Bronchial epithelial cell (primary cell): ENCODE measurements at places on chromosomes 4 and X.

DNA sequence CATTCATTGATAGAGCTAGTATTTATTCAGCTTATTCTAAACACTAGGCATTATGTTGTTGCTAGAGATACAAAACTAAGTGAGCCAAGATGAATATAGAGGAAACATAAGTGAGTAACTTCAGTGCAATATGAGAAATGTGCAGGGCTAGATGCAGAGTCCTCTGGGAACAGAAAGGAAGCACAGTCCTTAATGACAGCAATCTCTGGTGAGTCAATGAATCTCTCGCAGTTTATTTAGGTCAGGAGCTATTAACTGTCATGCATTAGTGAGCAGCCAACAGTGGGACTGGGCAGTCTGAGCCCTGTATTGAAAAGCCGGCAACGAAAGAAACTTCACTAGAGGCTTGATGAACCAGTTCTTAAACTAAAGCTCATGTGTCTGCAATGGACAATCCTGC is 598.1 kb upstream of the MAGEB2 start:
- no peak for DNase-seq

DNA sequence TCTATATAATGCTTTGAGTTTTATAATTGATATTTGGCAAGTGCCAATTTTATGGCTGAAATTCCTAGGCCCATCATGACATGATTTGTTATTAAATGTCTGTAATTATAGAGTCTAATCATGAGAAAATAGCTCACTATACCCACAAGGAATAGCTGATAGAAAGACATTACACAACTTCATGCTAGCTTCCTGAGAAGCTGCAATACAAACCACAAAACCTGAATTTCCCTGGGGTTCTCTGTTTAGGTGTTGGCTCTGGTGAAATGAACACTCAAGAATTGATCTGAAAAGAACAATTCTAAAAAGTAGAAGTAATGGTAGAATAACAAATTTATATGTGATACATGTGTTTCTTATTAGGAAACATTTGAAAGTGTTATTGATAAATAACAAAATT is 169.6 kb downstream of the GASK1B start:
- DNase-seq, result no peak

- no peak for DNase-seq
Observed at GRCh38 chr4:7661846-7662506, 227.2 kb upstream of the PSAPL1 start.

- DNase-seq, result no peak
Observed at GRCh38 chr4:46124773-46125413, 1.0 kb upstream of the GABRG1 start.

- no peak for DNase-seq
Observed at GRCh38 chr4:133270021-133270570, 121.0 kb downstream of the PCDH10 start.

DNA sequence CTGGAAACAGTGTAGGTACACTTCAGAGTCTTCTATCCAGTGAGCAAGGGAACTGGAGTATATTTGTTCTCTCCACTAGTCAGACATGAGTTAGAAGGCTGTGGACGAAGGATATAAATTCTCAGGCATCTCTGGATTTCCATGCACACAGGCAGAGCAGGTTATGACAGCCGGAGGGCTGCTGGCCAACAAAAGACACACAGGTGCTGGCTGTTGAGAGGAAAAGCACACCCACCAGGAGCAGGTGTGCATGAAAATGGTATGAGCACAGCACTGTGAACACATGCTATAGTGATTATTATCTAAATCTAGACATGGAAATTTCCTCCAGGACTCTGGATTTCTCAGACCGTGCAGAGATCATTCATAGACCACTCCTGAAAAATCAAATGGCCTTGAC is 444.7 kb upstream of the RPS6KA3 start:
- DNase-seq, result no peak

GRCh38 chrX:15930585-15930984 is 76.0 kb upstream of the AP1S2 start:
- peak; percentile 49 for DNase-seq

- peak; percentile 58 for DNase-seq
Observed at GRCh38 chrX:13376857-13377549, 57.1 kb upstream of the ATXN3L start.

DNA sequence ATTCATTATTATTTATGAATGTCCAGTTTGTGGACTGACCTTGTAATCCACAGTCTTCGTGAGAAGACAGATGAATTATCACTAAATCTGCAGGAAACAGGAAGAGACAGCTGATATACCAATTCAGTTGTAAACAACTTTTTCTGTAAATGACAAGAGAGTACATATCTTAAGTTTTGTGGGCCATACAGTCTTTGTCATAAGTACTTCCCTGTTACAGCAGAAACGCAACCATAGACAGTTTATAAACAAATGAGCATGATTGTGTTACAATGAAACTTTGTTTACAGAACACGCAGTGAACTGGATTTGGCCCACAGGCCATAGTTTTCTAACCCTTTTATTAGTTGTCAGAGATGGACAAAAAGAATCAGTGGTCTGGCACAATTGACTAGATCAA is 443.4 kb downstream of the PDGFC start:
- no peak for DNase-seq

GRCh38 chr4:152983774-152984411 is 47.8 kb downstream of the FHDC1 start:
- DNase-seq, result peak; percentile 83

DNA sequence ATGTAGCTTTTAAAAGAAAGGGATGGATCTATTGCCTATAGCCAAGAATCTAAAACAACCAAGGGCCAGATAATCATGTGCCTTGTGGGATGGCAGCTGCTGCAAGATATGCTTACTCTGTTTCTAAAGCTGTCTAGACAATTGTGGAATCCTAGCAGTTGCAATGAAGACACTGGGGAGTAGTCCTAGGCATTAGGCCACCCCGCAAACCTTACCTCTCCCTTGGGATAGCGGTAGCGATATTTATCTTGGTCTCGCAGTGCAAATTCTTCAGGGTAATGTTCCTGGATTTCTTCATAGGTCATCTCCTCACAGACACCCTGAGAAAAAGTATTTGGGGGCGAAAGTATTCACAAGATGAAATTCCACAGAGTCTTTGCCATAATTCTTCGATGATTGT is 24.6 kb downstream of the TRO start:
- DNase-seq, result no peak

DNA sequence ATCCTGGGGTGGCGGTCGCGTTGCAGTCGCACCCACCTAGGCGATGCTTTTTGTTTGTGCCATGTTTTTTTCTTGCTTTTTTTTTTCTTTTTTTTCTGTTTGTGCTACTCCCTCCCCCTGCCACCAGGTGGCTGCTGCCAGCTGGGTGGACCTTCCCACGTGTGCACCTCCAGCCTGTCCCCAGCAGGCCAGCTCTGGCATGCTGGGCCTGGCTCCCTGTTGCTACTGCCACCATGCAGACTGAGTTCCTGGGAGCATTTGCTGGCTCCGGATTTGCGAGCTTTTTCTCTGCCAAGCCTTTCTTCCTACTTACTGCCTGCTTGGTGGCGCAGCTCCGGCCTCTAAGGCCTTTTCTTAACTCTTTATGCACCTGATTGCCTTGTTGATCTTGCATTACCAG is 161.2 kb upstream of the WDFY3 start:
- DNase-seq, result peak; percentile 35

DNA sequence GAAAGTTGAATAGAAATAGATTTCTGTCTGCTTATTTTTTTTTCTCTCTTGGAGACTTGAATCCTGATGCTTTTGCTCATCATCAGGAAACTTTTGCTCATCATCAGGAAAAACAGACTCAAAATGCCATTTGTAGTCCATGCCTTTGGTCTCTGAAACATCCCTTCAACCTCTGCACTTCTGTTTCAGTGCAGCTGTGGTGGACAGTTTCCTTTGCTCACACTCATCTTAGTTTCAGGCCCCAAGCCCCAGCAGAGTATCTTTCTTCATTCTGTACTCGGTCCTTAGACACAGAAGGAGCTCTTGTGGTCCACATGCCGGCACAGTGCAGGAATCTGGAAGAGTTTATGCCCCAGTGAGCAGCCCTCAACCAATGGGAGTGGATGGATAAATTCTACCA is 337.9 kb downstream of the PPP3CA start:
- DNase-seq, result no peak

- peak; percentile 60 for DNase-seq
Observed at GRCh38 chr4:10115271-10115796, 1.3 kb downstream of the WDR1 start.

DNA sequence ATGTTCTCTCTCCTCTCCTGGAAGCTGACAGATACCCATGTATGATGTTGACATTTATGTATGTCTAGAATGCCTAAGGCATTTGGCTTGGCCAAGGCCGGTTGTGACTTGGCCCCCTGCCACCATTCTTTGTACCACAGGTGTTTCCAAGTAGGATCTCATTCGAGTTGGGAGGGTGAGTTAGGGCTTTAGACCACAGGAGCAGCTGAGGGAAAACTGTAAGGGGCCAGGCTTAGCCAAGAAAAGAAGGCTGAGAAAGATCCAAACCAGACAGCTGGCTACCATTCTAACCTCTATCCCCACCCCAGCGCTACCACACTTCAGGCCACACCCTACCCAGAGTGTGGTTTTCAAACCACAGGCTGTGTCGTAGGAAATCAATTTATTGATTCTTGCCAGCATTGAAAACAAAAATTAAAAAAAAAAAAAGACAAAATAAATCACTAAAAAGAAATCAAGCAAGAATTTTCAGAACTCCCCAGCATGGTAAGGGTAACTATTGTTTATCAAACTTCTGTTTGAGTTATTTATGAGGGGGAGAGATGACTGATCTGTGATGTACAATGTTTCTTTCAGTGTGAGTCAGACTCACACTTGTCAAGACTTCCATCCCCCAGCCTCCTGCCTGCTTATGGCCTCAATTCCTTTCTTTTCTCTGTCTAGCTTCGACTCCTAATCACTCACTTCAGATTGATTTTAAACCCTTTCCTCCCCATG is 9.9 kb downstream of the TMSB4X start:
- DNase-seq, result peak; percentile 83

DNA sequence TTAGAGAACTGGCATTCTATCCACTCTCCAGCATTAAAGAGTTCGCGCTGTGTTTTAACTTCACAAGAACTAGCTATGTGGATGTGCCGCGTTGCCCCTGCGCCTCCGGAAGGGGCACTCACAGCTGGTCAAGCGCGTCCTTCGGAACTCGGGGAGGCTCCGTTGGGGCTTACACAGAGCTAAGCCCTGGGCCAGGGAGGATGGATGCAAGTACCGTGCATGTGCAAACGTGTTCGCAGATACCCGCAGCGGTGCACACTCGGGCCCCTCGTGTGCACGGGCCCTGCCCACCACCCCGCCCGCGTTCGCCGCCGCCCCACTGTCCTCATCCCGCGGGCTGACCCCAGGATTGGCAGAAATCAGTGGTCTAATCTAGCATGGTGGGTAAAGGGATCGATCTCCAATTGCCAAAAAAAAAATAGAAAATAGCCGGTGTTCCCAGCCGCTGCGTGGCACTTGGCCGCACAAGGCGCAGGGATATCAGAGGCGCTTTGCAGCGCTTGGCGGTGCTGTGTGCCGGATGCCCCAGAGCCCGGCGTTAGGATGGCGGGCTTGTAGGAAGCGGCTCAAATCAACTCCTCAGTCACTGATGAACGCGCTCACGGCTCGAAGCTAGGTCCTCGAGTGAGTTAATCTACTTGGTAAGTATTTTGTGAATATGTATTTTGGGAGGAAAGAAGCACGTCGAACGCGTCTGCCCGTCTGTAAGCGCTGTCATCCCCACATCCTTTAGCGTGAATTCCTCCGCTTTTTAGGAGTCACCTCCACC is 989 bp upstream of the PCDH10 start:
- DNase-seq, result no peak

GRCh38 chrX:23616361-23616760 is 50.9 kb upstream of the PRDX4 start:
- DNase-seq, result peak; percentile 20

DNA sequence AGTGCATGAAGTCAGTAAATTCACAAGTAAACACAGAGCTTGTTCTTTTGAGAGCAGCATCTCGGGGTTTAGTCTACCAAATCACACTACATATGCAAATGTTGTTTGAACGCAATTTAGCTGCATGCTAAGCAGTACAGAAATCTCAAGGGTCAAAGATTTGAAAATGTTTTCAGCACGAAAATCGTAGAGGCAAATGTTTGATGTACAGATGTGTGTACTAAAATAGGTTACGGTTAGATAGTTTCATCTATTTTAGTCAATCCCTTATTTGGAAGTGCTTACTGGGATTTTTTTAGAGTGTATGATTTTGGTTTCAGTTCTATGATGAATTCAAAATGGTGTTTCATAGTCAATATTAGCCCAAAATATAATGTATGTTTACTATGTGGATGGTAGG is 1928.2 kb upstream of the TENM3 start:
- no peak for DNase-seq

- no peak for DNase-seq
Observed at GRCh38 chrX:45591650-45592049, 391.0 kb upstream of the DIPK2B start.
